ENCODE measurements at places on chromosomes 2 and 18.

- DNase-seq = no peak
Measured at GRCh38 chr18:31213641-31214040, 51.0 kb upstream of the DSC1 start.

DNA sequence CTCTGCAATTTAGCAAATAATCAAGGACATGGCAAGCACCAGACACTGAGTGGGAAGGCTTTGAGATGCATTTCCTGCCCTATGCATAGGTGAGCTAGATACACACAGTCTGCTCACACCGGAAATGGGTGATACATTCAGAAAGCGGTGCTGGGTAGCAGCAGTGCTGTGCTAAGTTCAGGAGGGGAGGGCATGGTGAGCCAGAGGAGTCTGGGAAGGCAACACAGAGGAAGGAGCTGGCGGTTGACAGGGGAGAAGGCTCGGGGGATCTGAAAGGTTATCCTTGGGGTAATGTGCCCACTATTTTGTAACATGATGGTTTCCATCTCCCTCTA is 57.4 kb upstream of the EPAS1 start:
- DNase-seq = no peak

GRCh38 chr2:113178891-113179290 is 5.1 kb downstream of the PSD4 start:
- no peak for DNase-seq

DNA sequence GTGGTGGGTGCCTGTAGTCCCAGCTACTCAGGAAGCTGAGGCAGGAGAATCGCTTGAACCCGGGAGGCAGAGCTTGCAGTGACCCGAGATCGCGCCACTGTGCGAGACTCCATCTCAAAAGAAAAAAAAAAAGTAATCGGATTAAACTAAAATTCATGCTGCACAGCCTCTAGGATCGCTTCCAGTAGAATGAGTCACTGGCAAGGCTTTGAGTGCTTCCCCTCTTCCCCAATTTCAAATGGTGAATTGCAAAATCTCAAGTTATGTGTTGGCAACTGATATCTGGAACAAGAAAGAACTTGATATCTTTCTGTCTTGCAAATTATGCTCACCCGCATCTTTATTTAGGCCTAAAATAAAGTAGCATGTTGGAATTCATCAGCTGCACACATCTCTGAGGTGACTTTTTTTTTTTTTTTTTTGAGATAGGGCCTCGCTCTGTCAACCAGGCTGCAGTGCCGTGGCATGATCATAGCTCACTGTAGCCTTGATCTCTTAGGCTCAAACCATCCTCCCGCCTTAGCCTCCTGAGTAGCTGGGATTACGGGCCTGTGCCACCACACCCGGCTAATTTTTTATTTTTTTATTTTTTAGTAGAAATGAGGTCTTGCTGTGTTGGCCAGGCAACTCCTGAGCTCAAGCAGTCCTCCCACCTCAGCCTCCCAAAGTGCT is 12.7 kb downstream of the TTC39C start:
- DNase-seq = peak; percentile 72

GRCh38 chr2:27703638-27704341 is 40.1 kb downstream of the SLC4A1AP start:
- peak; percentile 93 for DNase-seq

DNA sequence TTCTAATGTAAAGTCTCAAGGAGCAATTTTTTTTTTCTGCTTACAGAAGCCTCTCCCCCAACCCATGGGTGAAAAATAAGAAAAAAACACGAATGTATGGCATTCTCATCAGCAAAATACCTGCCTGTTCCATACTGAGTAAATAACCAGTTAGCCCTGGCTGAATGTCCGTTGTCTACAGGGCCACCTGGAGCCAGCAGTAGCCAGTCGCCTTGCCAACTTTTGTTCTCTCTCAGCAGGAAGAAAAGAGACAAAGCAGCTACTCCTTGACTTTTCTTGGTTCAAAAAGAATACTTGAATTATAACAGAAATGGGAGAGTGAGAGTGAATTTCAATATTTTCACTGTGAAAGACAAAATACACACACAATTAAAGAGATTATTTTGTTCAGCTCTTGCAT is 532.9 kb upstream of the CRIM1 start:
- DNase-seq = no peak

DNA sequence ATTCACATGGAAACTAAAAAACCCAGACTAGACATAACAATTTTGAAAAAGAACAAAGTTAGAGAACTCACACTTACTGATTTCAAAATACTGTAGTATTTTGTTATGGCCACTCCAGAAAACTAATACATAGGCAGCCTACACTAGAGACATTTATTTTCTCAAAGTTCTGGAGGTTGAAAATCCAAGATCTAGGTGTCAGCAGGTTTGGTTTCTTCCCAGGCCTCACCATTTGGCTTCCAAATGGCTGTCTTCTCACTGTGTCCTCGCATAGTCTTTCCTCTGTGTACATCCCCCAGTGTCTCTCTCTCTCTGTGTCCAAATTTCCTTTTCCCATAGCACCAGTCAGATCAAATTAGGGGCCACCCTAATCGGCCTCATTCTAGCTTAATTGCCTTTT is 95.0 kb downstream of the NR4A2 start:
- DNase-seq = no peak

DNA sequence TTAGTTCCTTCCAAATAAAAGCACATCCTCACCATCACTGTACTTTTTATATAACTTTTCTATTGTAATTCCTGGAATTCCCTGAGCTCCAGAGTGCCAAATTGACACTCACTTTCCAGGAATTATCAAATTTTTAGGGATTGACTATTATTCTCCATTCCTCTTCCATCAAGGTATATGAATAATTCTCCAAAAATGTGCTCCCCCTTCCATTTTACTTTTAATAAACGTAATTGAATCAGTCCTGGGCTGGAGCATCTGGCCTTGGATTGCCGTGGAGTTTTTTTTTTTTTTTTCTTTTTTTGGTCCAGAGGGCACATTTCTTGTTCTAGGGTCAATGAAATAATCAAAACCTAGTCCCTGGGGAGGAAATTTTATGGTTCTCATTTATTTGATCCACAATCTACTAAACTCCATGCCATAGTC is 304.3 kb downstream of the CDCA7 start:
- peak; percentile 64 for DNase-seq

Measured in fibroblast of skin of left quadriceps (primary cell).